AG10803 (cell line): ENCODE measurements at places on chromosomes 2 and 18.

- no peak for DNase-seq
Measured at GRCh38 chr2:11699686-11700670, 30.0 kb upstream of the NTSR2 start.

DNA sequence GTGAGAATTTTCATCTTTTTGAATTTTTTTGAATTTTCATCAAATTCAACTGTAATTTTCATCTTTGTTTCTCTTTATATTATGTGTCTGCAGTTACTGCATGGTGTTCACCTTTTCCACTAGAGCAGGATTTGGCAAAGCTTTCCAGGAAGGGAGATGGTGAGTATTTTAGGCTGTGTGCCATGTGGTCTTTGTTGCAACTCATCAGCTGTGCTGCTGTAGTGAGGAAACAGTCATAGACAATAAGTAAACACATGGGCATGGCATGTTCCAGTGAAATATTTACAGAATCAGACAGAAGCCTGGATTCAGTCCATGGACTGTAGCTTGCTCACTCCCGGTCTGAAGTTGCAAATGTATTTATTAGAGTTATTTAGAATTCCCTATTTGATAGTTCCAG is 120.4 kb downstream of the DCDC2C start:
- DNase-seq: peak; percentile 5

GRCh38 chr2:220509096-220509757 is 881.8 kb downstream of the SLC4A3 start:
- DNase-seq: no peak

DNA sequence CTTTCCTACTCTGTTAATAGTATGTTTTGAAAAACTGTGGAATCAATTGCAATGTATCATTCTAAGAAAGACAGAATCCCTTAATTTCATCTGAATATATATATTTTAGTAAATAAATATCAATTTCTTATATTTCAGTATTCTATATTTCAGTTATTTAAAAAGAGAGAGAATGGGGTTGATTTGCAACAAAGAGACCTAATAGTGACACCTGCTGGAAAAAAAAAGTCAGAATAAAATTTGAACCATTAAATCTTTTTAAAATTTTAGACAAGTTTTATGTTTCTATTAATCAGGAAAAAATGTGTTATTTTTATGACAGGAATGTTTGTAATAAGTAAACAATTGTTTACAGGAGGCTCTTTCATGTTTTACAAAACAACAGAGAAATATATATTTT is 20.7 kb upstream of the CCNT2 start:
- DNase-seq: peak; percentile 7

- DNase-seq: no peak
Measured at GRCh38 chr2:170408461-170409163, 230.7 kb downstream of the MYO3B start.

DNA sequence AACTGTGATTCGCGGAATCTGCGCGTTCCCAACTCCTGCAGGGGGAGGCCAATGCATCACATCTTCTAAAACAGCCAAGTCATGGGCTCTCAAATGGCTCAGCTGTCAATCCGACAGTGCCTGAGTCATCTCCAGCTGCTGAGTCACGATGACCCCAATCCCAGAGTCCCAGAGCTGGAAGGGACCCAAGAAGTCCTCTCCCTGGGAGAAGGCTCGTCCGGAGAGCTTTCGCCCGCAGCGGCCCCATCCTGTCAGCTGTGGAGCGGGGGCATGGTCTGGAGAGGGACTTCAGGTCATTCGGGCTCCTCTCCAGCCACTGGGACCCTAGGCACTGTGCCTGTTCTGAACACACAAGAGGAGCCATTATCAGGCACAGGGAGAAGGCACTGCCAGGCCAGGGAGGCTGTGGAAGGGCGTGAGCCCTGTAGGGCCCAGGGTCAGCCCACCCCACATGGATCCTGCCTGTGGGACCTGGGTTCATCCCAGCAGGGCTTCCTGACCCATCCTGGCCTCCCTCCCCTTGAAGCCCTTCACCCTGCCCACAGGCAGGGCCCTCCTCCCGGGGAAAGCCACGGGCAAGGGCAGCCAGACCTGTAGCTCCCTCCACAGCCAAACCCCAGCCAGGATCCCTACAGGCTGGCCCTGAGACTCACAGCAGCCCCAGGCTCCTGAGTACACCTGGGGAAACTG is 47.6 kb upstream of the GPC1 start:
- DNase-seq: peak; percentile 88

GRCh38 chr2:187320846-187321245 is 127.2 kb downstream of the CALCRL start:
- DNase-seq: no peak

GRCh38 chr18:56021136-56021808 is 433.3 kb upstream of the TCF4 start:
- DNase-seq: no peak
